ENCODE measurements at places on chromosomes 13 and 19.

GRCh38 chr19:3225169-3225485 is 666 bp downstream of the CELF5 start:
- no peak for DNase-seq

DNA sequence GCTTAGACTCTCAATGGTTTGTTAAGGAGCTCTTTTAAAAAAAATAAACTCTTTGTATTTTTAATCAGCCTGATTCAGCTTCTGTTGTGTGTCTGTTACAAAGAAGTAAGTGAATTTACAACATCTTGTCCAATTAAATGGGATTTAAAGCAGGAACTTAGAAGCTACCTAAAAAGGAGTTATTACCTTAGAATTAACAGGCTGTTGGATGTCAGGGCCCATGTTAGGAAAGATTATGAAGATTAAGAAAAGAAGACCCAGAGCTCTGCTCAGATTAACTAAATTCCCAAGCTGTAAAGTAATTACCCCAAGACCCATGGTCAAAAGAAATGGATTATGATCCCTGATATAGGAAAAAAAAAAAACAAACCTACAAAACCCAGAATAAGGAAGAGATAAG is 44.1 kb upstream of the ZNF780A start:
- DNase-seq = no peak

DNA sequence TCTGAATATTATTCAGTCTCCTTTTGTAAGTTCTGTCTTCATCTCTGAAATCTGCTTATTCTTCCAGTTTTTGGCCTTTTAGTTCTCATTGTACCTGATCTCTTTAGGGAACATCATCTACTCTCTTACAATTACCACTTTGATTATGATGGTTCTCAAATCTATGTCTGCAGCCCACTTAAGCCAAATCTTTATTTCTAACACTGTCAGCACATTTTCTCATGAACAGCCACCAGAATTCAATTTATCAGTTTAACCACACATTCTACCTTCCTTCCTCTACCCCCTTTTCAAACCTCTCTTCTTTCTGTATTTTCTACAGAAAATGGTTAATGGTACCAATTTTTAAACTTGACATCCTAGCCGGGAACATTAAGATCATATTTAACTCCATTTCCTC is 175.3 kb downstream of the FGF14 start:
- DNase-seq = no peak

GRCh38 chr13:99310382-99311031 is 3.3 kb upstream of the GPR183 start:
- no peak for DNase-seq

- no peak for DNase-seq
Observed at GRCh38 chr19:17752865-17753639, 1.8 kb downstream of the FCHO1 start.

- DNase-seq = no peak
Observed at GRCh38 chr19:1847684-1848398, 442 bp downstream of the REXO1 start.
